ENCODE measurements at places on chromosomes 2 and 18.

GRCh38 chr18:32389858-32390257 is 80.8 kb downstream of the GAREM1 start:
- no peak overlapping the region for H3K27ac ChIP-seq
- no peaks in the 10 kb centered on the region for H3K4me1 ChIP-seq

DNA sequence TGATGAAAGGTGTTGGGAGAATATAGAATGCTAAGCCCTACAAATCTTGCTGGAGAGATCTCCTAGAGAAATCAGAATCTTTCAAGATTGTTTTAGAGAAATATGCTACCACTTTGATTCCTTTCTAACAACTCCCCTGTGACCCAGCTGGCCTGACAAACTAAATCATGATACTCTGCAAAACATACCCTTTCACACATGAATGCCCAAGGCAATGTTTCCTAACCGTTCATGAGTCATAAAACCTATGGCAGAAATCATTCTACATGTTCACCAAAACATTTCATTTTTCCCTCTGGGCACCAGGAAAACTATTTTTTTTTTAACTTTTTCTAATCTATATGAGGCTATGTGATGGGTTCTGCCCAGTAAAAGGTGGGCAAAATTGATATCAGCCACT is 77.8 kb upstream of the SETBP1 start:
- H3K27ac ChIP-seq = no peak overlapping the region
- H3K36me3 ChIP-seq = no peaks in the 10 kb centered on the region
- H3K27me3 ChIP-seq = no peaks in the 10 kb centered on the region
- H3K4me3 ChIP-seq = no peak overlapping the region
- DNase-seq = no peak
- no peaks in the 10 kb centered on the region for H3K4me1 ChIP-seq

- H3K4me1 ChIP-seq = no peaks in the 10 kb centered on the region
- H3K36me3 ChIP-seq = no peaks in the 10 kb centered on the region
- H3K4me3 ChIP-seq = no peak overlapping the region
- H3K27ac ChIP-seq = no peak overlapping the region
These were observed 160.2 kb downstream of the PMAIP1 start for GRCh38 chr18:60060026-60060425.

DNA sequence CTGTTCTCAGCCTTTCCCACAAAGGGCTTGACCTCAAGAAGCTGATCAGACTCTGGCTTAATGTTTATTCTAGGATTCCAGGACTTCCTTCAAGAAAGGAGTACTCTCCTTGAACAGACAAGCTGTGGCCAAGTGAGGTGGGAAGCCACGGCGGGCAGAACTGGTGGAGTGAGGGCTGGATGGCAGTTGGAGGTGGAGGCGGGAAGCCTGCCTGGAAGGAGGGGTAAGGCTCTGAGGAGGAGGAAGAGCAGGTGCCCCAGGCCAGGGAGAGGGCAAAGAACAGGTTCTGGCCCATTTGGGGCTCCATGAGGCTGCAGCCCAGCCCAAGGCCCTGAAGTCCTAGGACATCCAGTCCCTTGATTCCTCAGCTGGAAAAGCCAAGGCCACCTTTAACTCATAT is 143.9 kb downstream of the CYP26B1 start:
- no peaks in the 10 kb centered on the region for H3K36me3 ChIP-seq
- H3K4me1 ChIP-seq = no peaks in the 10 kb centered on the region

DNA sequence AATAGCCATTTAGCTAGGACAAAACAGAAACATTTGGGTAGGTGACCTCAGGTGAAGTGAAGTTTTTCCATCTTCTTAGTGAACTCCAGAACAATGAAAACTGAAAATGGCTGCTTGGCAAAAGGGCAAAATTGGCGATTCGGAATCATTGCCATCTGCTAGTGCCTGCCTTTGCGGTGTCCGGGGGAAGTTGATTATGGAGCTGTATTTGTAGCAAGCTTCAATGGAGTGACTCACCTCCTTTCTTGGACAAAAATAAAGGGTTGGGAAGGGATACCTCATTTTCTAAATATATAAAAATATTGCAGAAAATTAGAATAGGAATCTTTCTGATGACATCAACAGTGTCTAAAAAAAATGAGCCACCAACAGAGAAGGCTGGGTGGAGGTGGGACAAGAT is 460.5 kb downstream of the TGIF1 start:
- H3K27ac ChIP-seq = no peak overlapping the region
- H3K27me3 ChIP-seq = no peaks in the 10 kb centered on the region
- no peaks in the 10 kb centered on the region for H3K4me1 ChIP-seq
- no peak for DNase-seq
- no peaks in the 10 kb centered on the region for H3K36me3 ChIP-seq
- no peak overlapping the region for H3K4me3 ChIP-seq
